Stimulated activated CD8-positive, alpha-beta memory T cell treated with anti-CD3 and anti-CD28 coated beads, Interleukin-15, amount 100 ng/mL, for 48 hours (primary cell): ENCODE measurements at places on chromosomes 12 and 14.

DNA sequence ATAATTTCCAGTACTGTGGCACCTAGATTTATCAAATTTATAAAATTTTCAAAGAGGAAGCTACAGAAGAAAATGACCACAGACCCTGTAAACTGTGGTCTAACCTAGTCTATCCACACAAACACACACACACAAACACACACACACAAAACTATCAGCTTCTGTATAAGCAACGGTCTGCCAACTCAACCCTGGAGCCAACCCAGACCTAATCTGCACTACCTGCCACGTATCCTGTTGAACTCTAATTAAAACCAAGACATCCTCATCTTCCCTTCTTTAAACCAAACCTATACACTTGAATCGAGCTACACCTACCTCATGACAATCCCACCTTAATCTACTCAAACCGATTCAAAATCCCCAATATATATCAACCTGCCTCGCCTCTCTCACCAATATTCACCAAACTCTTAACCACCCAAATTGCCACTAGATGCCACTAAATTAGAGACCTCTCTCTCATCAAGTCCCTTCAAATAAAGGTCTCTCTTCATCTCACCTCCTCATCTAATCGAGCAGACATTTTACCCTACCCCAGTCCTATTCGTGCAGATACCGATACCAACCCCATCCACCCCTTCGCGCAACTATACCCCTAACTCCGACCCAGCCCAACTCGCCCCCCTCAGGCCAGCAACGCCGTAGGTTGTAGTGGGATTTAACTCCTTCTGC, 808 bp downstream of the ACIN1 start:
- DNase-seq: no peak

DNA sequence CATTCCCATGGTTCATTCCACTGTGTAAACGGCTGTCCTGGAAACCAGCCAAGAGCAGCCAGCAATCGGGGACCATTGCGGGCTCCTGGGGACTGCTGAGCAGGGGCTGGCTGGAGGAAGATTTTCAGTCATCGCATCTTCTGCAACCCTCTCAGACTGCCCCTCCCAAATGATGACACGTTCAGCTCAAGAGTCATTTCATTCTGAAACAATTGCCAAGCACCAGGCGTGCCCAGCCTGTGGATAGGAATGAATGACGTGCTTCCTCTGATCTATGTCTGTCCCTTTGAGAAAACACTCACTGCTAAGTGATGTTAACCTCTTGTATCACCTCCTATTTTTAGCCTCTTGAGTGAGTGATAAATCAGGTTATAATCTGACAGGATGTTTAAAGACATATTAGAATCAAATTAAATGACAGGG, 62.0 kb downstream of the NDUFA12 start:
- peak; percentile 59 for DNase-seq

DNA sequence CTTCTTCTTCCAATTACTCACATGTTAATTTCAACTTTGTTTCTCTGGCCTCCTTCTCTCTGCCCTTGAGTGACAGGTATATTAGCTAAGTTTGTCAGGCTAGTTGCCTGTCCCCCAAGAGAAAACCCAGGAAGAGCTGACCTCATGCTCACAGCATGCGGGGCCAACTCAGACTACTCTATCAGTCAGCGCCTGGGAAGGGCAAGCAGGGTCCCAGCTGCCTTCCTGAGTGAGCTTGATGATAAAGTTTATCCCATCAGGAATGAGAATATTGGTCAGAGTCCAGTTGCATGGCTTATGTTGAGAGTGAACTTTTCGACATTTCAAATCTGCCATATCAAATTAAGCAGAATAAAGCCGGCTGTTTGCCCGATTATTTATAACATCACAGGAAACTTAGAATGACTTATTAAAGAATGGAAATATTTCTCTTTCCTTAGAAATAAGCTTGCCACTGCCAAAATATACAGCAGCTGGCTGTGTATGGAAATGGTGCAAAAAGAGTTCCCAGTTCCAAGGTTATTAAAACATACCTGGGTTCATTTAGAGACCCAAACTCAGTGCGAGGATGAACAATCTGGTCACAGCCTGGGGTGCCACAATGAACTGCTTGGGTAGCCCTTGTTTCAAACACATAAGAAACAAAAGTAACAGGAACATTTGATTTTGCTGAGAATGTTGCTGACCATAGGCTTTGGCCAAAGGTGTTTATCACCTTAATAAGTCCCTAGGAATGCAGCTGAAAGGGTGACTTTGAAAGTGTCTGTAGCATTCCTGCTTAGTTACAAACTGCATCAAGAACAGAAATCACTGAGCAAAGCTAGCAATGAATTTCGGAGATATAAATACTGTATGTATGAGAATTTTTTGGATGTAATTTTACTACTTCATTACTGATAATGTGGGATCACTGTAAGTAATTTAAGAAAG, 1553.8 kb upstream of the FLRT2 start:
- no peak for DNase-seq

- peak; percentile 24 for DNase-seq
These were observed 21.7 kb upstream of the SLC10A1 start for GRCh38 chr14:69818758-69819191.

GRCh38 chr14:97380539-97380941, 583.4 kb downstream of the VRK1 start:
- DNase-seq: peak; percentile 67
